Activated T-cell treated with anti-CD3 and anti-CD28 coated beads for 4 hours (primary cell): ENCODE measurements at places on chromosomes 7 and 10.

GRCh38 chr10:84236807-84237198, 4.5 kb downstream of the LRIT1 start:
- DNase-seq: no peak

GRCh38 chr10:80444124-80444523, 10.0 kb upstream of the TSPAN14 start:
- no peak for DNase-seq

DNA sequence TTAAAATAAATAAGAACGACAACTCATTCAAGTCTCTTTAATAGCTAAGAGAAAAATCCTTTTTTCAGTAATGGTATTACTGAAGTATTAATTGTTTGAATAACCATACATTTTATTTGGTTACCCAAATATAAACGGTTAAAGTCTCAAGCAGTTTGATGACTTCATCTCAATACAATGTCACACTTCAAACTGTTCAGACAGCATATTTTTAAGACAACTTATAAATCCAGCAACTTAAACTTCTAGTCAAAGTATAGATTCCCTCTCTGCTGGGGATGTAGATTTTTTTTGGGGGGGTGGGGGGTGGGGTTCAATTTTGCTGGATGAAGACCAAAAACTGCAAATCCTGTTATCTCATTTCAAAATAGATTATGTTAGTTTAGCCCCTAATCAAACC, 42.0 kb downstream of the GNA12 start:
- no peak for DNase-seq

GRCh38 chr7:151348970-151349369, 7.4 kb downstream of the NUB1 start:
- no peak for DNase-seq

DNA sequence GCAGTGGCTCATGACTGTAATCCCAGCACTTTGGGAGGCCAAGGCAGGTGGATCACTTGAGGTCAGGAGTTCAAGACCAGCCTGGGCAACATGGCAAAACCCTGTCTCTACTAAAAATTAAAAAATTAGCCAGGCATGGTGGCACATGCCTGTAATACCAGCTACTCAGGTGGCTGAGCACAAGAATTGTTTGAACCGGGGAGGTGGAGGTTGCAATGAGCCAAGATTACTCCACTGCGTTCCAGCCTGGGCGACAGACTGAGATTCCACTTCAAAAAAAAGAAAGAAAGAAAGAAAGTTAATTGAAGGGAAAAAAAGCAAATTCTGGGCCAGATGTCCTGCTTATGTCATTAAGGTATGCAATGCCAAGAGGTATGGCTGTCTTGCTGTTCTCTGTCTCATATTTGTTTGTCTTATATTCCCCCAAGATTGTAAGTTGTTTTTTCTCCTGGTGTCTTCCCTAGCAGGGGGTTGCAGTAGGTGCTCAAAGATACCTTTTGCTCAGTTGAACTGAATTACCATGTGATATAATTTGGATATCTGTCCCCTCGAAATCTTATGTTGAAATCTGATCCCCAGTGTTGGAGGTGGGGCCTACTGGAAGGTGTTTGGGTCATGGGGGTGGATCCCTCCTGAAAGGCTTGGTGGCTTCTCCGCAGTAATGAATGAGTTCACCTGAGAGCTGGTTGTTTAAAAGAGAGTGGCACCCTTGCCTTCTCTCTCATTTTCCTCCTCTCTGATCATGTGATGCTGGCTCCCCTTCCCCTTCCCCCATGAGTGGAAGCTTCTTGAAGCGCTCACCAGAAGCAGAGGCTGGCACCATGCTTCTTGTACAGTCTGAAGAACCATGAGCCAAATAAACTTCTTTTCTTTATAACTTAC, 60.9 kb downstream of the MYOF start:
- DNase-seq: no peak

DNA sequence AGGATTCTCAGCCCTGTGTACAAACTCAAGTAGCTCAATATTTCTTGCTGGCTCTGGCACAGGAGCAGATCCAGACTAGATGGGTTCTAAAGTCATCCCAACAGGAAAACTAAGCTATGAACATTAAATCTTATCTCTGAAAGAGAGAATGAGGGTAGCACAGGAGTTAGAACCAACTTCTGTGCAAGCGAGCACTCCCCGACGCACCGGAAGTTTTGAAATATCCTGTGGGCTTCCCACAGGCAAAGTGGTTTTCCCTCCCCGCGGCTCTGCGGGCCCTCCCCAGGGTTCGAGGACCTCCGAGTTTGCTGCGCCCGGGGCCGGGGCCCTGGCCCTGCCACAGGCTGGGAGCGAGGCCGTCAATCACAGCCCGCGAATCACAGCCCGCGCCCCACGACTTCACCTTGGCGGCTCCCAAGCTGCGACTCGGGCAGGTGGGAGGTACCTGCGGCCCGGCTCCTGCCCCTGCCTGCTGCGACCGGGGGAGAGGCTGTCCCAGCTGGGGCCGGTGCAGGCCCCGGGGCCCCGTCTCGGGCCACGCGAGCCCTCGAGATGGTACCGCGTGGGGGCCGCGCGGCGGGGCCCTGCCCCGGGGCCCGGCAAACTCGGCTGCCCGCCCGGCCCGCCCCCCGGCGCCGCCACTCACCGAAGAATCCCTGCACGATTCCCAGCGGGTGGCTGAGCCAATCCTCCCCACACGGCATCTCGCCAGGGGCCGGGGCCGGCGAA, 598 bp downstream of the MCMBP start:
- peak; percentile 25 for DNase-seq

DNA sequence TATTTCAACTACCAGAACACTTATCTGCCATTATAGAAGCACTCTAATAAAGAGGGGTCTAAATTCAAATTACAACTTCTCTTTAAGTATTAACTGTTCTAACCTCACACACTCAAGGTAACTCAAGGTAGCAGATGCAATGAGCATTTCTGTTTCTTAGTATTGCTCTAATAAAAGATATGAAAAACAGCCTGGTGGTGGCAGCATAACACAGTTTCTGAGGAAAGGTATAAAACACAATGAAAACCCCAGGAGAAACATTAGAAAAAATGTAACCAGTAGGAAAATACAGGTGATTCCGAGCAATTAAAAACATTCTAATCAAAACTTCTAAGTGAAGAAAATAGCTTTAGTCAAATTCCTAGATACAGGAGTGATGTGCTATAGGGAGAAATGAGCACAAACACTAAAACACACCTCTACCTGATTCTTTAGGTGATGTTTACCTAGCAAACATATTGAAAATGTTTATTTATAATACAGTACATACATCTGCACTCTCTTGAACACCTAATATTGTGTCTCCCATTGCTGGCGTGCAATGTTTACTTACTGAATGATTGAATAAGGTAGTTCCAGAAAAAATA, 3.5 kb downstream of the MKRN1 start:
- DNase-seq: peak; percentile 48

DNA sequence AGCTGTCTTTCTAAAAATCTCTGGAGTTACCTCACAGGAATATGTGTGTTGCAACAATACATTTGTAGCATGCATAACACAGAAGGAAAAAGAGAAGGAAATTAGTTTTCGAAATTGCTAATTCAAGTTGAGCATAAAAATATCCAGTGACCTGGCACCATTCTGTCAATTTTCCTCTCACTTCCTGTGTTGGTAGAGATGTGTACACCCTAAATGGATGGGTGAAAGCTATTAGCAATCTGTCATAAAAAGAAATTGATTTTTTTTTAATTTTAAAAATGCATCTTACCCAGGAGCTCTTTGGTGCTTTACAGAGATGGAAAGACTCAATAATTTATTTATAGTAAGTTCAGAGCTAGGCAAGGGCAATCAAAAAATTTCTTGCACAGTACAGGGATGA, 333.3 kb upstream of the TMEM229A start:
- DNase-seq: no peak

DNA sequence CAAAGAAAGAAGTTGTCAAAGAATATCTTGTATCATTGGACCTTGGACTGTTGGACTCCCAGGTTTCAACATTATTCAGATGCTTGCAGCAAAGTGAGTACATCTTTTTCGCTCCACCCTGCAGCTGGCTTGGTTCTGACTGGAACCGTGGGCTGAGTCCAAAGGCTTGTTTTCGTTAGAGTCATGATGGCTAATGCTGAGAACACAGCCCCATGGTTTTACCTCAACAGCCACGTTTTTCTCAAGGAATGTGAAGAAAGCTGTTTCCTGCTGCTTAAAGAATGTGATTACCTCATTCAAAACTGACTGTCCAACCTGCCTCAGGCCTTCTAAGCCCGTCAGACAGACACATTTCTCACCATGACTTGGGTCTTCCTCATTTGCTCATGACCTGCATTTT, 69.5 kb downstream of the STEAP1B start:
- DNase-seq: no peak

GRCh38 chr7:2471022-2471329, 5.2 kb downstream of the GRIFIN start:
- no peak for DNase-seq
